ENCODE measurements at places on chromosomes 7 and 10. TPM values are rescaled to one million over a fixed set of nuclear protein-coding genes. Genes with fewer than 3 reads are reported as not detected.

The MSMB gene
- not detected for polyA plus RNA-seq

DNA sequence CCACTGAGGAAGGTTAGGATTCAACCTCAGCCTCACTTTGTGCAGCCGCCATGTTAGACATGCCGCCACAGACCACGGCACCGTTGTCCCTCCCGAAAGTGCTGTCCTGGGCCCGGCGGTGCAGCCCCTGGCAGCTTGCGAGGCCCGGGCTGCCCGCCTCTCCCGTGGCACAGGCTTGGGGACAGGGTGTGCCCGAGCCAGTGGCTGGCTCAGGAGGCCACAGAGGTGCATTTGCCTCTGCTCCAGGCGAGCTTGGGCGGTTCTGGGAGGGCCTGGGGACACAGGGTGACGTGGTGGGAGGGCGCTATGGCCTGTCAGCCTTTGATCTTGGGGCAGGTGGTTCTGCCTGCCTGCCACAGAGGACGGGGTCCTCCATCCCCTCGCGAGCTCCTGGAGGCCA, 41.1 kb downstream of the NKX6-2 start:
- no peaks in the 10 kb centered on the region for H3K4me1 ChIP-seq
- no peak for DNase-seq
- peaks cover 4% of the 10 kb centered on the region for H3K36me3 ChIP-seq
- H3K27ac ChIP-seq = no peak overlapping the region

The EXOC6 gene
- polyA plus RNA-seq = 3.3 TPM

The GPNMB gene
- 200 TPM for polyA plus RNA-seq

- no peak overlapping the region for H3K4me3 ChIP-seq
- no peak overlapping the region for H3K27ac ChIP-seq
- H3K4me1 ChIP-seq = no peaks in the 10 kb centered on the region
- H3K27me3 ChIP-seq = no peaks in the 10 kb centered on the region
These were observed 307.8 kb upstream of the POM121L12 start for GRCh38 chr7:52727632-52728031.

DNA sequence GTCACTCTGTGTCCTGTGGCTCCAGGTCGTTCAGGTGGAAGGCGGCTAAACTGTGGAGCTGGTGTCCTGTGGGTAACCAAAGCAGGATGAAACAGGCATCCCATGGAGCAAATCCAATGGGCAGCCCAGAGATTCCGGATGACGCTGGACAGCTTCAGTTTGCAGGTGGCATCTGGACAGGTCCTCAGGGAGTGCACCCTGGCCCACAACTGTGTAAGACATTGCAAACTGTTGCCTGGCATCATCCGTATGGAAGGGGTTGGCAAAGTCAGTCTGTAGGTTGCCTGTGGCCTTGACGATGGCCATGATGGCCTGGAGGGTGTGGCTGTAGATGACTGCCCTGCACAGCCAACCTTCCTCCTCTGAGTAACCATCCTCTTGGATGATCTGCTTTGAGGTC, 35.5 kb downstream of the RPS24 start:
- H3K4me3 ChIP-seq = no peak overlapping the region
- no peaks in the 10 kb centered on the region for H3K4me1 ChIP-seq
- DNase-seq = no peak
- no peaks in the 10 kb centered on the region for H3K27me3 ChIP-seq

DNA sequence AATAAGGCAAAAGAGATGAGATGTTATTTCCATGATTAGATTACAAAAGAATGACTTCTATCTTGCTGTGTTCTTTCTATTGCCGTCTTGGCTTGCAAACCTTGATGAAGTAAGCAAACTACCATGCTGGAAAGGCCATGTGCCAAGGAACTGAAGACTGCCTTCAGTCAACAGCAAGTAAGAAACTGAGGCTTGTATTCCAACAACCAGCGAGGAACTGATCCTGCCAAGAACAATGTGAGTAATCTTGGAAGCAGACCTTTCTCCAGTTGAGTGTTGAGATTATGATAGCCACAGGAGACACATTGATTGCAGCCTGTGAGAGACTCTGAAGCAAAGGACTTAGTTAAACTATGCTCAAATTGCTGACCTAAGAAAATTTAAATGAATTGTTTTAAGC, 164.6 kb upstream of the GRM3 start:
- H3K27me3 ChIP-seq = no peaks in the 10 kb centered on the region
- peak; percentile 3 for DNase-seq
- no peaks in the 10 kb centered on the region for H3K36me3 ChIP-seq
- H3K4me1 ChIP-seq = no peaks in the 10 kb centered on the region
- no peak overlapping the region for H3K4me3 ChIP-seq
- no peak overlapping the region for H3K27ac ChIP-seq

- H3K36me3 ChIP-seq = no peaks in the 10 kb centered on the region
- DNase-seq = no peak
- no peaks in the 10 kb centered on the region for H3K4me1 ChIP-seq
- H3K27ac ChIP-seq = no peak overlapping the region
These were observed 484.2 kb upstream of the CELF2 start for GRCh38 chr10:10533437-10533836.

- no peaks in the 10 kb centered on the region for H3K4me1 ChIP-seq
- H3K27ac ChIP-seq = no peak overlapping the region
- H3K36me3 ChIP-seq = no peaks in the 10 kb centered on the region
- DNase-seq = no peak
- no peaks in the 10 kb centered on the region for H3K27me3 ChIP-seq
- H3K4me3 ChIP-seq = no peak overlapping the region
These were observed 83.0 kb upstream of the NPSR1 start for GRCh38 chr7:34575006-34575405.

GRCh38 chr10:69639291-69640195, 9.5 kb downstream of the FAM241B start:
- H3K4me1 ChIP-seq = no peaks in the 10 kb centered on the region
- H3K4me3 ChIP-seq = no peak overlapping the region
- H3K27ac ChIP-seq = no peak overlapping the region

DNA sequence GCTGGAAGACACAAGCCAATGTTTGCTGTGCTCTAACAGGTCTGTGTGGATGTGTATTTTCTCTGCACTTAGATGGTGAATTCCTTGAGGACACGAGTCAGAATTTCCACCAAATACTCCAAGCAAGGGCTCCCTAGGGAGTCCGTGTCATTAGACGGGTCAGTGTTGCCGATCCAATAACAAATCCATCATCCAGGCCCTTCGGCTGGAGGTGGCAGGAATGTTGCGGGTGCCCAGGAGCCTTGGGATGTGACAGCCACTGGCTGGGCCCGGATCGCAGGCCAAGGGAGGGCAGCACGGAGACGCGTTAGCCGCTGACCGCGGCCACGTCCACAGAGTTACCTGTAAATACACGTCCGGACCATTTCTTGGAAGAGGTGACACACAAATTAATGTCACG, 186.8 kb downstream of the WDR37 start:
- H3K36me3 ChIP-seq = no peaks in the 10 kb centered on the region
- no peak overlapping the region for H3K27ac ChIP-seq
- DNase-seq = no peak
- peaks cover 47% of the 10 kb centered on the region for H3K27me3 ChIP-seq
- no peak overlapping the region for H3K4me3 ChIP-seq

DNA sequence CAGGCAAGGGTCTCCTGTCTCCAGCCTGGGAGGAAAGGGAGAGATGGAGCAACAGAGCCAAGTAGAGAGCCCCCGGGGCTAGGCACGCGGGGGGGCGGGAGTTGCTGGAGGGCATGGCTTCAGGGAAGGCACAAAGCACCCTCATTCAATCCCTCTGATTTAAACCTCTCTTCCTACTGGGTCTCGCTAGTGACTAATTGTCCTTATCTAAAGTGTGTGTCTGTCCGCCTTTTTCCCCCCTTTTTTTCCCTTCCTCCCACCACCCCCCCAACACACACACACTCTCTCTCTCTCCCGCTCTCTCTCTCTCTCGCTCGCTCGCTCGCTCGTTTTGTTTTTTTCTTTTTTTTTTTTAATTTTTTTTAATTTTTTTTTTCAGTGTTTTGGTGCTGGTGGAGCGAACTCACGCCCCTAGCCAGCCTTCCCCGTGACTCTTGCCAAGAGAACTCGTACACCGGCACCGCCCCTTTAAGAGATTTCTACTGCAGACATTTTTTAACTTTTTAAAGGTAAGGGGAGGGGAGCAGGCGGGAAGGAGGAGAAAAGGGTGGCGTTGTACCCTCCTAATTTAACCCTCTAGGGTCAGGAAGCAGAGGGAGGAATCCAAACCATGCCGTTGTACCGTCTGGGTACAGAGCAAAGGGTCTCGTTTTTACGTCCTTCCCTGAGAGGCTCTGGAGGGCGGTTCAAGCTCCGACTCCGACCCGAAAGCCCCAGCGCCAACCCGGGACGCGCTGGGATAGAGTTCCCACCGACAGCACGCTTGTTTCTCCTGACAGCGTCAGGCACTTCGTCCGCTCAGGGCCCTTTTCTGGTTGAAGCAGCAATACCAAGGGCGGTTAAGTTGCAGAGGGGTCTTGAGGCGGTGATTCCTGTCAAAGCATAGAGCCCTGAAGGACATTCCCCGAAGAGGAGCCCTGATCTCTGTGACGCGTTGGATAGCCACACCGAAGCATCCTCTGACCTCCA, at the start of gene HPSE2:
Gene HPSE2 (minus strand): TSS at position 195 of the 969 bp plus-strand sequence.
- H3K4me3 ChIP-seq = peak within 1 kb of the TSS; percentile 58
- no peaks in the 10 kb centered on the region for H3K4me1 ChIP-seq
- no peak within 1 kb of the TSS for H3K27ac ChIP-seq
- H3K27me3 ChIP-seq = peaks cover 72% of the 10 kb centered on the region
- H3K36me3 ChIP-seq = no peaks in the 10 kb centered on the region

GRCh38 chr10:8306685-8307364, 252.3 kb downstream of the GATA3 start:
- no peaks in the 10 kb centered on the region for H3K4me1 ChIP-seq
- H3K27me3 ChIP-seq = no peaks in the 10 kb centered on the region
- no peak overlapping the region for H3K27ac ChIP-seq
- no peak for DNase-seq
- H3K4me3 ChIP-seq = no peak overlapping the region

DNA sequence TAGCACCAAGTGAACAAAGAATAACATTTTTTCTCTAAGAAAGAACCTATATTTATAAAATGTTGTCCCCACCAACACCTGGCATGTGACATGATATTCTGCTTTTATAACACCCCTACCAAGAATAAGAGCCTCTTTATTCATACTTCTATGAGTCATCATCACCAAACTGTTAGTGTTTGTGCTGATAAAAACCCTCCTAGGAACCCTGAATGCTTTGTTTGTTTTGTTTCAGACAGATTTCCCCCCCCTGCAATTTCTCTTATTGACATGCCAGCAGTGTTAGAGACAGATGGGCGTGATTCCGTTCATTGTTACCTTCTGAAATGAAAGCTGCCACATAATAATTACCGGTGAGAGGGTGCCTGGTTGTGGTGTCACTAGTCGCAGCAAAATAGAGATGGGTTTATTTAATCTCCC, 651.1 kb downstream of the SORCS1 start:
- H3K27ac ChIP-seq = no peak overlapping the region
- DNase-seq = no peak
- H3K36me3 ChIP-seq = no peaks in the 10 kb centered on the region
- H3K4me3 ChIP-seq = no peak overlapping the region
- no peaks in the 10 kb centered on the region for H3K27me3 ChIP-seq

The SMIM30 gene
- polyA plus RNA-seq = 77.0 TPM

DNA sequence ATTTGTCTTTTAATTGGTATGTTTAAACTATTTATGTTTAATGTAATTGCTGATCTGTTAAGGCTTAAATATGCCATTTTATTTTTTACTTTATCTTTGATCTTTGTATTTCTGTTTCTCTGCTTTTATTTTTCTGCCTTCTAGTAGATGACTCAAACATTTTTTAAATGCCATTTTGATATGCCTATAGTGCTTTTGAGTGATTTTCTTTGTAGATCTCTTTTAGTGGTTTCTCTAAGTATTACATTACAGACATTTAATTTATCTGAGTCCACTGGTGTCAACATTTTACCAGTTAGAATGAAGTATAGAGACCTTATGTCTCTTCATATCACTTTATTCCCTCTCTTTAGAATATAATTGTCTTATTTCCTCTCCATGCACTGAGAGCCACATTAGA, 32.7 kb downstream of the IL6 start:
- DNase-seq = no peak
- H3K4me1 ChIP-seq = no peaks in the 10 kb centered on the region
- no peak overlapping the region for H3K4me3 ChIP-seq
- no peaks in the 10 kb centered on the region for H3K27me3 ChIP-seq
- no peaks in the 10 kb centered on the region for H3K36me3 ChIP-seq

DNA sequence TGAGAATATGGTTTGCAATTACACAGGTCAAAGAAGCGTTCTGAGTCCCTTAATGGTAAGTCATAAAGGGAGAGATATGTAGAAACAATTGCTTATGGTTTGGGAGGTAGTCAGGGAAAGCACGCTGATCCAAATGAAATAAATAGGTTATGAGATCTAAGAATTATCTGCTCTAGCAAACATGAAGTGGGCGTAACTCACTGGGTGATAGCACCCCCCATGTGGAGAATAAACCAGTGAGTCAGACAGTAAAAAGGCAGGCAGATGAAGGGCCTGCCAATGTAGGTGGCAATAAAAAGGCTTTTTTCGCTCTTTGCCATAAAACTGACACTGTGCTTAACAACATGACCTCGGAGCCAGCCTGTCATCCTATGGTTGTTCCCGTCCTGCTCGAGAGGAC, 306.9 kb downstream of the GLRX3 start:
- H3K4me1 ChIP-seq = no peaks in the 10 kb centered on the region
- H3K36me3 ChIP-seq = no peaks in the 10 kb centered on the region
- DNase-seq = no peak
- H3K4me3 ChIP-seq = no peak overlapping the region

The TLX1 gene
- not detected for polyA plus RNA-seq

DNA sequence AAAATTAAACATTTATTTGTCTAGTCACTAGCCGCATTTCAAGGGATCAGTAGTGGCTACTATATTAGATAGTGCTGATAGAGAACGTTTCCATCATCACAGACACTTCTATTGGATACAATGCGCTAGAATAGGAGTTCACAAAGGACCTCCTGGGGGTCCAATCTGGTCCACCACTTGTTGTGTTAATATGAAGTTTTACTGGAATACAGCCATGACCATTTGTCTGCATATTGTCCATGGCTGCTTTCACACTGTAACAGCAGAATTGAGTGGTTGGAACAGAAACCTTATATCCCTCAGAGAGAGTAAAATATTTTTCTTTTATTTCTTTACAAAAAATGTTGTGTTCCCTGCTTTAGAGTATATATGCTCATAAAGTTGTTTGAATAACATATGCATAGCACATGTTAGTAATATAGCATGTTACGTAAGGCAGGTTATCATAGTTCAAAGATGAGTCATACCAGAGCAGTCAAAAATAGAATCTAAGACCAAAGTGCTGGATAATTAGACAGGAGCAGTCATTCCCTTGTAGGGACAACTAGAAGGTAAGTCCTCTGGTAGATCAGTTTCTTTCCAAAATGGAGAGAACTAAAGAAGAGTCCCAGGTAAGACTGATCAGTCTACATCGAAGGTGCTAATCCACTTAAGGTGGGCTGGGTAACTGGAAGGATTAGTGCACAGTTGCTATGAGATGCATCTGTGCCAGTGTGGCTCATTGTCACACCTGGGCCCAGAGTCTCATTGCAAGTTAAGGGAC, 14.9 kb downstream of the BZW2 start:
- no peaks in the 10 kb centered on the region for H3K36me3 ChIP-seq
- no peaks in the 10 kb centered on the region for H3K27me3 ChIP-seq
- H3K4me1 ChIP-seq = peaks cover 54% of the 10 kb centered on the region
- no peak overlapping the region for H3K4me3 ChIP-seq
- peak overlapping the region; percentile 85 for H3K27ac ChIP-seq
- DNase-seq = no peak

Data from heart right ventricle (tissue), 16 donors.